Iris pigment epithelial cell (primary cell): ENCODE measurements at places on chromosomes 7 and 10.

DNA sequence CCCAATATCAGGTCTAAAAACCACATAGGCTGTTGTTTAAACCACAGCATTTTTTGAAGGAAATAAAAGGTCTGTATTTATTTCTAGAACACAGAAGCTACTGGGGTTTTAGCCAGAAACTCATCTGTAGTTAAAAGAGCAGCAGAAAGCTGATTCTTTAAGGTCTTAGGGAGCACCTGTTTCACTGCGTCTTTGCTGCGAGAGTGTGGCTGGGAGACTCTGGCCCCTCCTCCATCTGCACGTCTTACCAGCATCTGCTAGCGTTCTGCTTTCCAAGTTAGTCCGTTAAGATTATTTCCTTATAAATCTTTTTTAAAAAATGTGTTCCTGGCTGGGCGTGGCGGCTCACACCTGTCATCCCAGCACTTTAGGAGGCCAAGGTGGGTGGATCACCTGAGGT, 95.9 kb downstream of the ADARB2 start:
- no peak for DNase-seq

- DNase-seq: no peak
Observed at GRCh38 chr7:49790209-49790608, 16.8 kb downstream of the VWC2 start.

- DNase-seq: peak; percentile 3
Observed at GRCh38 chr7:116836911-116837310, 25.5 kb upstream of the CAPZA2 start.

DNA sequence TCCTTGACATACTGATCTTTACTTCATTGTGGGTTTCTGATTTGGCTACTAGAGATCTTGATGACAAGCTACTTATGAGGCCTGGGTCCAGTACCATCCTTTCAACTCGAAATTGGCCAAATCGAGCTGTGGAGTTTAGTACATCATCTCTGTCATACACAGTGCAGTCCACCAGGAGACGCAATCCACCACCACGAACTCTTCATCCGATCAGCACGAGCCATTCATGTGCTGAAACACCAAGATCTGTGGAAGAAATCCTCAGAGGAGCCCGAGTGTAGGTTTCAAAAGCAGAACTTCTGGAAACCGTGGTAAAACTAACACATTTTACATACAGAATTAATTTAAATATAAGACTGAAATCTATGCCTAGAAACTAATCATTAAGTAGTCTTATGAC, 14.2 kb downstream of the DNAJC9 start:
- no peak for DNase-seq

DNA sequence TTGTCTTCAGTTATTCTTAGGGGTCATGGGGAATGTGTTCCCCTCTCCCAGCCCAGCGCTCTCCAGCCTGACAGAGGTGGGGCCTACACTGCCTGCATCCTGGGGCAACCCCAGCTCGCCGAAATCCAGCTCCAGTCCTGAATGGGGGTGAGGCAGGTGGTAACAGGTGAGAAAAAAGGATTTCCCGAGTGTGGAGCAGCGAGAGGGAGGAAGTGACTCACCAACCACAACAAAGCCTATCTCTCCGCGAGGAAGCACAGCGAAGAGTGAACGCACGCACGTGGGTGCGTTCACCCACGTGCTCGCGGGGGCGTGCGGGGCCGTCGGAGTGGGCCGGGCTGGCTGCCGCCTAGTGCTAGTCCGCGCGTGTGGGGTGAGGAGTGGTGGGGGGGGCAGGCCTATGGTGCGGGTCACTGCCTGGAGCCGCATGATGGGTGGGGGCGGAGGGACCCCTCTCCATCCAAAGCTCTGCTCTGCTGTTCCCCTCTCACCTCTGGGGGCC, 855 bp upstream of the PALD1 start:
- DNase-seq: peak; percentile 39

- DNase-seq: no peak
Observed at GRCh38 chr7:25356534-25357151, 128.4 kb upstream of the NPVF start.
